Right lung (tissue), 10 donors: ENCODE measurements at places on chromosomes 13 and 19. TPM values are rescaled to one million over a fixed set of nuclear protein-coding genes. Genes with fewer than 3 reads are reported as not detected.

Gene ALG11
- 29.6 TPM for polyA plus RNA-seq

Gene FFAR3
- polyA plus RNA-seq: not detected

Gene PSG5
- not detected for polyA plus RNA-seq

Gene ODAD3
- 2.2 TPM for polyA plus RNA-seq

Gene LRRC4B
- polyA plus RNA-seq: 8.2 TPM

Gene ZNF506
- polyA plus RNA-seq: 30.3 TPM

Gene TPP2
- 80.0 TPM for polyA plus RNA-seq

Gene LIN7B
- polyA plus RNA-seq: 11.4 TPM

Gene CYP4F3
- polyA plus RNA-seq: 0.09 TPM

Gene WDR62
- 5.4 TPM for polyA plus RNA-seq

Gene KCNN4
- 1.9 TPM for polyA plus RNA-seq

DNA sequence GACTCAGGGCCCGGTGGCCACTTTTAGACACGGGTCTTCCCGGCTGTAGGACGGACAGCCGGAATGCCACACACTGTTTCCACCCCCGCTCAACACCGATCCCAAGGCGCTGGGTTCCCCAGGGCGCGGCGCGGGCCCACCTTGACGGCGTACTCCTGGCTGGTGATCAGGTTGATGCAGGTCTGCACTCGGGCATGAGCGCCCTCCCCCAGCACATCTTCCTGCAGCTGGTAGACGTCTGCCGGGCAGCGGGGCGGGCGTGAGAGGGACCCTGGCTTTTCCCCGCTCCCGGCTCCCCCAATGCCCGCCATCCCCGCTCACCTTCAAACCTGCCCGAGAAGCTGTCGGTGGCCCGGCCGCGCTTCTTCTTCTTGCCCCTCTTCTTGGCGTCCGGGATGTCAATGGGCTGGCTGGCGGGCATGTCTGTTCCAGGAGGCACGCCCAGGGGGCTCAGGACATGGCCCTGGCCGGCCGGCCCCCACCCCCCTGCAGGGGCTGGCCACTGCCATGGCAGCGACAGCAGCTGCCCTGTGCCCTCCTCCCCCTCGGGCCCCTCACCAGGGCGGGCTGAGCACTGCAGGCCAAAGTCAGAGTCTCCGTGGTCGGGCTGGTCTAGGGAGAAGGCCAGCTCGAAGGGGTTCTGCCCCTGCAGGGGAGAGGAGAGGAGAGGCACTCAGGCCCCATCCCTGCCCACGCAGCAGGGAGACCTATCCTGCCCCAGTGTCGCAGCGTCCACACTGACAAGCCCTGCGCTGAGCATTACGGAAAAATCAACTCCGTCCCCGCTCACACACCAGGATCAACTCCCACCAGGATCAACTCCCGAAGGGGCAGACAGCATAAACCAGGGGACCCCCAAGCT is 4.8 kb downstream of the MKNK2 start:
- DNase-seq: no peak

DNA sequence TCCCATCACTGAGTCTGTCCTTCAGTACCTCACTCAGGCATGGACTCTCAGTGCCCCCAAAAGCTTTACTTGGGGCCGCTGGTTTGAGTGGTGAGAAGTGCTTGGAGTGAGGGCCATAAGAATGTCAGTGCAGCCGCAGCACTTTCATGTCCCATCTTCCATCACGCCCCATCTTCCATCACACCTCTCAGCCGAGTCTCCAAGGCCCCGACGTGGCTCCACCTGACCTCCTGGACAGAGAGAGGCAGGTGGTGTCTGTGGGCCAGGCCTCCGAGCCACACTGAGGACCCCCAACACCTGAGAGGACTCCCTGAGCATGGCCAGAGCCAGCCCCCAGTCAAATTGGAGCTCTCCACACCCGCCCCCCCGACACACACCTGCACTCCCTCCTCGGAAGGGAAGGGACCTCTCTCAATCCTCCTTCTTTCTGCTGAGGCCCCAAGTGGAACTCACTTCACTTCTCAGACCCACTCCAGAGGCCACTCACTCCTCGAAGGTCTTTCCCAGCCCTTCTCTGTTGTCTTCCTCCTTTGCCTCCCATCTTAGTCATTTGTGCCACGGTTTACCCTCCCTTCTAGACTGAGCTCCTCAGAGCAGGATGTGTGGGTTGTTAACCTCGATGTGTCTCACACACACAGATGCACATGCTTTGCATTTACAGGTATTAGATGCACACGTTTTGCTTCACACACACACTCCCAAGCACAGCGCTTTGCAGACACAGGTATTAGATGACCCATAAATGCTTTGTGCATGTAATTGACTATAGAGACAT is 65.7 kb upstream of the ATP12A start:
- DNase-seq: no peak

- no peak for DNase-seq
Observed at GRCh38 chr13:40665126-40666044, 1.1 kb downstream of the FOXO1 start.

GRCh38 chr19:2330255-2330631 is 1.8 kb downstream of the SPPL2B start:
- DNase-seq: no peak

DNA sequence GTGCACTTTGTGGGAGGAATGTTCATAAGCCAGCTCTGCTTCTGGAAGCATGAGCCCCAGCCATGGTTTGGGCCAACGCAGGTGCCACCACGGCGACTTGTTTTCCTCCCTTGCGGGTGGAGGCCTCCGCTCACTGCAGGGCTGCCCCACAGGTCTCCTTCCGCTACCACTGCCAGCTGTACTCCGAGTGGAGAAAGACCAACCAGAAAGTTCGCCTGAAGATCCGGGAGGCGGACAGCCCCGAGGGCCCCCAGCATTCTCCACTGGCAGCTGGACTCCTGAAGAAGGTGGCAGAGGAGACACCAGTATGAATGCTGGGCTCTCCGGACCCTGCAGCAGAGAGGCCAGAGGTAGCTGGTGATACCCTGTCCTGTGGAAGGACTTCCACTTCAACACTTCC is 6.5 kb upstream of the HNRNPM start:
- no peak for DNase-seq

GRCh38 chr19:33458807-33459206 is 62.8 kb downstream of the PEPD start:
- no peak for DNase-seq

DNA sequence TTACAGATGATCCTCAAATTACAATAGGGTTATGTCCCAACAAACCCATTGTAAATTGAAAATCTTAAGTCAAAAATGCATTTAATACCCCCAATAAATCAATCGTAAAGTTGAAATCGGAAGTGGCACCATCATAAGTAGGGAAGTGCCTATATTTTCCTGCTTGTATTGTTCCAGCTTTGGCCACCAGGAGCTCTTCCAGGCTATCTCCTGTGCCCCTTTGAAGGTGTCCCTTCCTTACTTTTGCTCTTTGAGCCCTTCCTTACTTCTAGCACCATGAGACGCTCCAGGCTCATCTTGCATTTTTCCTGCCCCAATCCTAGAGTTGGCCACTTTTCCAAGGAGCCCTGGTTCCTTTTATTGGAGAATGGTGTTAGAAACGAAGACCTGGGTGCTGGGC is 163.0 kb upstream of the TSC22D1 start:
- DNase-seq: no peak

DNA sequence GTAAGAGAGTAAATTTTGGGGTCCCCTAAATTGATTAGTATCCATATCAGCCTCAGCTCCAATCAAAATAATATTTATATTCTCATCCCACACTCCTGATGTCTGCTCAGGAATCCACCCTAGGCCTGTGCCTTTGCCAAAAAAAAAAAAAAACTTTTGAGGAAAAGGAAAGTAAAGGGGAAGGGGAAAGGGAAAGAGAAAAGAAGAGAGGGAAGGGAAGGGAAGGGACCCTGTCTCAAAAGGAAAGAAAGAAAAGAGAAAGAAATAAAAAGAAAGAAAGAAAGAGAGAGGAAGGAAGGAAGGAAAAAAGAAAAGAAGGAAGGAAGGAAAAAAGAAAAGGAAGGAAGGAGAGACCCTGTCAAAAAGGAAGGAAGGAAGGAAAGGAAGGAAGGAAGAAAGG is 91.8 kb upstream of the CACNA1A start:
- DNase-seq: no peak

DNA sequence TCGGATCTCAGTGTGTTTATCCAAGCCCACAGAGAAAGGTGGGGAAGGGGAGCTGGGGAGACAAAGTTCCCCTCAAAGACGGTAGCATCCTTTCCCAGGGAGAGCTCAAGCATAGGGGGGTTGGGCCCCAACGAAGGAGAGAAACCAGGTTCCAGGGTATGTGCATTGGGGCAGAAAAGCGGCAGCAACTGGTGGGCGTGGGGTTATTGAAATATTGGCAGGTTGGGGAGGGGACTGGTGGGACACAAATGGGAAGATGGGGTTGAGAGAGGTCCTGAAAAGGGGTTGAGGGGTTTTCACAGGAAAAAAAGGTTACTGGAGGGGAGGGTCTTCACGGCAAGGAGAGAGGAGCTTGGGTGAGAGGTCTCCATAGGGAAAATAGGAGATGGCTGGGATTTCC is 1.0 kb downstream of the ASF1B start:
- no peak for DNase-seq

DNA sequence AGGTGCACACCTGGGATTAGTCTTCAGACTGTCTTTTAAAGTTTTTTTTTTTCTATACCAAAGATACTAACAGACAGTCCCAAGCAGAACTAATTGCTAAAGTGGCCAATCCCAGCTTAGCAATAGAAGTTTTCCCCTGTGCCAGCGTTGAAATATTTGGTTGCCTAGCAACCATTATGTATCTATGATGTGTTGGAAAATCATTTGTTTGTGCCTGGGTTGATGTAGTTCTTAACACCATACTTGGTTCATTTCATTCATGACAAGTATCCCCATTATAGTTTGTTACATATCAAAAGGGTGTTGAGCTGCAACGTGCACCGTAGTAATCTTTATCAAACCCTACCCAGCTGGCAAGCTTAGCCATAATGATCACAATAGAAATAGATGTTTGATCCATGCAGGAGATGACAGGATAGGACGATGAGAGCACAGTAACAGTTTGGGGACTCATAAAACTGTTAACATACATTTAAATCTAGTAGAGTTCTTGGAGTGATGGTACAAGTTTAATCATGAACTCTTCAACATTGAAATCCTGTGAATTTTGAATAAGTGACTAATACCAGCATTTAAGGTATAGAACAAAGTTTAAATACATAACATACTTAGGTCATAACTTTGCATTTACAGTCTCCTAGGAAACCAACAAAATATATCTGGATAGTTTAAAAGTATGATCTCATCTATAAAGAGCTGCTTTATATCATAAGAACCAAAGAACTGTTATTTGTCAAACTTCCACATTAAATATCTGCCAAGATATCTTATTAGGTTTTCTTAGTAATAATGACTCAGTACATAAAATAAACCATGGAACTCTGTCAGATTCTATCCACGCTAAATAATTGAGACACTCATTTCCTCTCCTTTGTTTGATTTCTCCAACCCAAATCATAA is 73.4 kb downstream of the MBNL2 start:
- DNase-seq: no peak

DNA sequence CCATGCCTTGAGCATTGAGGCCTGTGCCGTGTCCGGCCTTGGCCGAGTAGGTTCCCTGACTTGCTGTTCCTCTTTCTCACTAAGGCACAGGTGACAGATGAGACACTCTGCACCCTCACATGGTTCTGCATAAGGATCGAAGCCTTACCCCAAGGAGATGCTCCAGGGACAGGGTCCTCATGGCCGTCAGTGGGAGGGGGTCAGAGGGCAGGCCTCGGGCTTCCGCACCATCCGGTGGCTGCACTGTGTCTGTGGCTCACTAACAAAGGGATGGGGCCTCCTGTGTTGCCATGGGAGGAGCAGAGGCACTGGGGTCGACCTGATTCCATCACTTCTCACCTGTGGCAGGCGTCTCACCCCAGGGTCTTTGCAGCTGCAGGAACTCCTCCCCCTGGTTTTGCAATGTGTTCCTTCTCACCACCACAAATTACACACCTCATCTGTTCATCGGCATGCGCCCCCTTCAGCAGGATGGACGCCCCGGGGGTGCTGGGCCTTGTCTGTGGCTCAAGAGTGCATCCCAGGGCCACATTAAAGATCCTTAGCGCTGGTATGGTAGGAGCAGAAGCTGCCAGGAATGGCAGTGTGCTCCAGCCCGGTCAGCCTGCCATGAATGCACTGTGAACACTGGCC is 113.3 kb upstream of the SOX1 start:
- no peak for DNase-seq

DNA sequence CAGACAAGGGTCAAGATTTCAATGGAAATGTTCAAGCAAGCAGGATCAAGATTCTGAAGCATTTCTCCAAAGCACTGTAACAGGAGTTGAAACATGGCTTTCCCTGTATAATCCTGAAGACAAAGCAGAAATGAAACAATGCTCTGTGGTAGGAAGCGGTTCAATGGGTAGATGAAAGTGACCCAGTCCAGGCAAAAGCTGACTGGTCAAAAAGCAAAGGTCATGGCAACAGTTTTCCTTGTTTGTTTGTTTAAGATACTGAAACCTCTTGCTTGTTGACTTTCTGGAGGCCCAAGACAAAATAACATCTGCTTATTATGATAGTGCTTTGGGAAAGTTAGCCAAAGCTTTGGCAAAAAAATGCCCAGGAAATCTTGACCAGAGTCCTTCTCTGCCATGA is 1343.9 kb upstream of the PCDH9 start:
- no peak for DNase-seq

GRCh38 chr19:18460900-18461299 is 23.0 kb upstream of the ISYNA1 start:
- no peak for DNase-seq

DNA sequence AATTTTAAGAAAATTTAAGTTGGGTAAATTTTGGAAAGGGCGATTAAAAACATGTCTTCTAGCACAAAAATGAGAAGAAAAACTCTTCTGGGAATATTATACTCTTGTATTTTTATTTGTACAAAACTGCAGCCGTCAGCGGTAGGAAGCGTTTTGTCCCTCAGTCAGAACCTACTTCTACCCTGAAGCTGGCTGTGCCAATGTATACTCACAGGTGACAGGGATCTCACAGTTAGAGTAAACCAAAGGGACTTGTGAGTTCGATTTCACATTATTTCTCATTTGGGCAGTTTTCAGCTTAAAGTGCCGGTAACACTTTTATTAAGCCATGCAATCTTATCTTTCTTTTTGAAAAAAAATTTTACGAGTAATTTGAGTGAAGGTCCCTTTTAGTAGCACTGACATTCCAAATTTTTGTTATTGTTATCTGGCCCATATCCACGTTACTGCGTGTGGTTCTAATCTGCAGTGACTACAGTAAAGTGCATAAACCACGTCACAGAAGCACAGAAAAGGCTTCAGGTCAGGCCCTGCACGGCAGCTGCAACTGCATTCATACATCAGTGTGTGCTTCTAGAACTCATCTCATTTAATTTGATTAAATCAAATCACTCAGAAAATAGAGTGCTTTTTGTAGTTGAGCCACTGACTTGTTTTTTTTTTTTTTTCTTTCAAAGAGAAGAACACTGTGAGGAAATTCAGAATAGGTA is 387.3 kb downstream of the LIG4 start:
- DNase-seq: no peak

GRCh38 chr13:55576389-55576788 is 1564.3 kb upstream of the PRR20A start:
- no peak for DNase-seq

- no peak for DNase-seq
Observed at GRCh38 chr13:97425590-97425989, 8.4 kb upstream of the RAP2A start.

GRCh38 chr13:42320375-42320787 is 48.4 kb downstream of the AKAP11 start:
- DNase-seq: no peak

- peak; percentile 19 for DNase-seq
Observed at GRCh38 chr19:17020385-17020784, 6.2 kb downstream of the CPAMD8 start.

- DNase-seq: no peak
Observed at GRCh38 chr13:113730258-113730691, 28.8 kb upstream of the TMEM255B start.
